Urinary bladder (tissue), 4 donors: ENCODE measurements at places on chromosomes 12 and 14. TPM values are rescaled to one million over a fixed set of nuclear protein-coding genes. Genes with fewer than 3 reads are reported as not detected.

GRCh38 chr14:20379743-20380142 is 33.6 kb downstream of the TEP1 start:
- no peak for DNase-seq

- no peak for DNase-seq
Observed at GRCh38 chr12:28996688-28997087, 152.4 kb upstream of the FAR2 start.

DNA sequence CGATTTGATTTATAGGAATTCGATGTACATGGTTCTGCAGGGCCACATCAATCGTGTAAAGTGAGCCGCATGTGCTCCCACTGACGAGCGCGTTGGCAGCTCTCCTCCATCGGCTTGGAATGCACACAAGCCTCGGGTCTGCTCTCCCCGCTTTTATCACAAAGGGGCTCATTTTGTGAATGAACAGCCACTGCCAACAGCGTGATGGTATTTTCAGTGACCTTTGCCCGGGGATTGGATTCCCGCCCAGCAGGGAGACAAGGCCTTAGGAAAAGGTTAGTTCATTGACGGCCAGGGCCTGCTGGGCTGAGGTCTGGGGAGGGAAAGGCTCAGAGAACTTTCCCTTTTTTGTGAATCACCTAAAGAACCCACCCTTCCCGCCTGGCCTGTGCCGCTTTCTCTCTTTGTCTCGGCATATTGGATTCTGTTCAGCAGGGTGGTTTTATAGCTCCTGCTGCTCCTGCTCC is 232.1 kb downstream of the MSRB3 start:
- DNase-seq: no peak

DNA sequence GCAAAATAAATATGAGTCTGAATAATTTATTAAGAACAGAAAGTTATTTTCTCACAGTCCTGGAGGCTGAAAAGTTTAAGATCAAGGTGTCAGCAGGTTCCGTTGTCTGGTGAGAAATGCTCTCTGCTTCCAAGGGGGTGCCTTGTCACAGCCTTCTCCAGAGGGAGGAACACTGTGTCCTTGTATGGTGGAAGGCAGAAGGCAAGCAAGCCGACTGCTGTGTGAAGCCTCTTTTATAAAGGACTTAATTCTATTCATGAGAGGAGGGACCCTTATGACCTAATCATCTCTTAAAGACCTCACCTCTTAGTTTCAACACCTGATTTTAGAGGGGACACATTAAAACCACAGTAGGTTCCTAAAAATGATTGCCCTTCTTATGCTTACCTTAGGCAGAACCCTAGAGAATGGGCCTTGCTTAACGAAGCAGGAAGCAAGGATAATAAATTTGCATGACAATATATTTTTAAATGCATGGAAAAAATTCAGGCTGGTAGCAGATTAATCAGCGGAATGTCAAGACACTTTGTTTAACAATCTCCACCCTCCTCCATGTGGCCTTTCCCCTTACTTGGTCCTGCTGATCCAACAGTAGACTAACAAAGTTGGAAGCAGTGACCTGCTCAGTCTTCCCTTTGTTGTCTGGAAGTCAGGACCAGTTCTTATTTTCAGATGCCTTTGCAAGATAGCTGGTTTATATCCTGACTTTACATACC is 154.9 kb downstream of the DYRK2 start:
- no peak for DNase-seq

DNA sequence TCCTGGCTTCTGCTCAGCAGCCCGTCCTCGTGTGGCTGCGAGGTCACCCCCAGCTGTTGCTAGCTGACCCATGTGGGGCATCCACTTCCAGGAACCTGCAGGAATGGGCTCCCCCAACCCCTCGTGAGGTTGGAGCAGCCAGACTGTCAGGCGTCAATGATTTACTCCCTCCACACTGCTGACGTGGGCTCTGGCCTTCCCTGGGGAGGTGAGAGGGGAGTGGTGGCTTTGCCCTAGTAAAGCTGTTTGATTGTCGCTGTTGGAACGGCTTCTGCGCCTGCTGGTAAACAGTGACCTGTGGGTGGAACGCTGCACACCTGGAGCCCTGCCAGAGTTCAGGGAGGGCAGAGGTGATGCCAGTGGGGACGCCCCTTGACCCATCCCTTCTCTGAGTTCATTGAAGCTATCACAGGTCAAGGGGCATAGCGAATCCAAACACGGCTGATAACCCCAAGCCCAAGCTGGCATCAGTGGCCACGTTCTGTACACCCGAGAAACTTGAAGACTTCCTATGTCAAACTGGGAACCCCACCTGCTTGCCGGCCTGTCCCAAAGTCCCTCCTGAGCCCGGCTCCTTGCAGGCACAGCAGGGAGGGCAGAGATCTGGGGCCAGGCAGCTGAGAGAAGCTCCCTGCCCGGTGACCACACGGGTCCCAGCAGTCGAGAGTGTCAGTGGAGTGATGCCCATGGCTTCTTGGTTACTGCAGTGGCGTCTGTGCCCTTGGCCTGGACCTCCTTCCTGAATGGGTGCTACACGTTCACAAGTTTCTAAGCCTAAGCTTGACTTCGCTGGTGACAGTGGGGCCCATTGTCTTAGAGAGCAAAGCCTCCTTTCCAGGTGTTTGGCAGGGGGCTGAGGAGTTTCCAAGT is 2.7 kb downstream of the ASPG start:
- no peak for DNase-seq

DNA sequence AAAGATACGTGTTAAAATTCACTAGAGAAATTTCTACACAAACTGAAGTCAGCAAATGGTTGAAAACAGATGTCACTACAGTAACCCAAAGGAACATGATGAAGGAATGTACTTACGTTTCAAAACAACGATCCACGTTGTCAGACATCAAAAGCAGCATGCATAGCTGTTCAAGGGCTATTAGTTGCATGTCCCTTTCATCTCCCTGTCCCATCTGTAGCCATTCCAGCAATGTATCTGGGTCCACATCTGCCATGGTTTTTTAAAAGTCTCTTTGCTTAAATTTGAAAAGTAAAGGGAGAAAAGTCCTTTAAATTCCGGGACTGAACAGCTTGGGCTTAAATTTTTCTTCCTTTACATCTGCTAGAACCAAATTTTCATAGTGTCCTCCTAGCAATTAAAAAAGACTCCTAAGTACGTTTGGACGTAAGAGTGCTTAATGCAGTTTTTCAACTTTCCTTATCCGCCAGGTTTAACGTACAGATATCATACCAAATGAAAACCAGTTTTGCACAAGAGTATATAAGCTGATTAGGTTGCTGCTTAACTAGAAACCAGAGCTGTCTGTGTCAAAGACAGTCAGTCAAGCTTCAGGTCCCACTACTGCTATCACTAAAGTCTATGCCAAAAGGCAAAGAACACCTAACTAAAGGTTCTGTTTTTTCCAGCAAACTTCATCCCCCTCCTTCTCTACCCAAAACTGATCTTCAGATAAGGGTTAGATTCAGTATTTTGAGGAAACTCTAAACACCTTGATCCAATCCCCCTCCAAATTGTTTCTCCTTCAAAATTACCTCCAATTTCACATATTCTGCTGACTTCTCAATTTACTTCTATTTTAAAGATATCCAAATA is 1.7 kb downstream of the HECTD1 start:
- DNase-seq: no peak

DNA sequence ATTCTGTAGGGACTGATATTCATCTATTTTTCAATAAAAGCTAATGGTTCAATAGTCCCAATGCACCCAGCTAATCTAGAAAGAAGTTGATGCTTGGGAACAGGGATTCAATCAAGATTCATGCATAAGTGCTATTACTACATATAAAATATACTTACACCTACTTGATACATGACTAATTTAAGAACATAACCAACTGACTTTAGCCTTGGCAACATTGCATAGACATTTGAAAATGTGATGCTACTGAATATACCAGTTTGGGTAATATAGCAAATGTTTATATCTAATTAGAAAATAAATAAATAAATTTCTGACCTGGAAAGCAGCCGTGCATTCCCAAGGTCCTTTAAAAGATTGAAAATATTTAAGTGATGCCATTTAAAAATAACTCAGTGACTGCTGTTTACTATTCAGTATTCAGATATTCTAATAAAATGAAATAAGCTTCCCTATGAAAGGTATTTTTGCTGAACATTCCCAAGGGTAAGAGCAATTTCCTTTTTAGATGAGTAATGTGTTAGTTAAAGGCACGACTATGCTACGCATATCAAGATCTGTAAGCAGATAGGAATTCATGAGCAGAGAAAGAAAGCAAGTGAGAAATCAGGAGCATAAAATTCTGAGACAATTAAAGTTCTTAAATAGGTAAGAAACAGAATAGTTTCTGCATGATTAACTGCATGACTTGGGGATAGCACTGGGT is 160.6 kb upstream of the SYT1 start:
- no peak for DNase-seq

- DNase-seq: no peak
Observed at GRCh38 chr12:21292111-21292510, 42.6 kb downstream of the SLCO1A2 start.

GRCh38 chr12:1305063-1305434 is 289.3 kb downstream of the FBXL14 start:
- no peak for DNase-seq

- DNase-seq: no peak
Observed at GRCh38 chr14:54566410-54567223, at the start of gene SAMD4A. Gene SAMD4A, plus strand, starts transcription at chr14:54567128. Its CDS starts 789 bp downstream, at chr14:54567917.

DNA sequence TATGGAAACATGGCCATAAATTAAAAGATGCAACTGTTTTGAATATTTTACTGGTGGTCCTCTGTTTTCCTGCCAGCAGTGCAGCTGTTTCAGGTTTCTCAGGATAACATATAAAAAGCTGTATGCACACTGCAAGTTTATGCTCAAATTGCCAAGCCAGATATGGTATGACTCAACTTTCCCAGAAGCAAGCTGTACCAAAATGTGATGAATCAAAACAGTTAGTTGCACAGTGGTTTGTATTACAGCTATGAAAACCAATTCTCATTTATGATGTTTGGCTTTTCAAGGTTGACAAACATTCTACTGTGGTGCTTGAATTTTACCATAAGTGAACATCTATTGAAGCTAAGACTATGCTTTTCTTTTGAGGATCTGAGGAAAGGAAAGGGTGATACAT is 15.5 kb downstream of the TRMT5 start:
- DNase-seq: no peak

DNA sequence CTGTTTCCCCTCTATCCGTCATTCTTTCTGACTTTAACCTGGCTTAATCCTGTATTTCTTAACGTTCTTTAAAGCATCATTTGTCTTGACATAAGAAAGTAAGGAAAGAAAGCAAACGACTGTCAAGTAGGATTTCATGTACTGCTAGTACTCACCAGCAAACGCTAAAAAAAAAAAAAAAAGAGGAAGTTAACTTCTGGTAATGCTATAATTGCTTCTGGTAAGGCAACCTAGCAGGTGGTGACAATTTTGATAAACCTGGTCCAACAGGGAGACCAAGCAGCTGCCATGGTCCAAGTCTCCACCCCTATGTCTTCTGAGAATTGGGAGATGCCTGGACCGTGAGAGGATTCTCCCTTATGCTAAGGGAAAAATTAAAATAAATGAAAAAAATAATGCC is 306.6 kb downstream of the DAD1 start:
- DNase-seq: no peak

DNA sequence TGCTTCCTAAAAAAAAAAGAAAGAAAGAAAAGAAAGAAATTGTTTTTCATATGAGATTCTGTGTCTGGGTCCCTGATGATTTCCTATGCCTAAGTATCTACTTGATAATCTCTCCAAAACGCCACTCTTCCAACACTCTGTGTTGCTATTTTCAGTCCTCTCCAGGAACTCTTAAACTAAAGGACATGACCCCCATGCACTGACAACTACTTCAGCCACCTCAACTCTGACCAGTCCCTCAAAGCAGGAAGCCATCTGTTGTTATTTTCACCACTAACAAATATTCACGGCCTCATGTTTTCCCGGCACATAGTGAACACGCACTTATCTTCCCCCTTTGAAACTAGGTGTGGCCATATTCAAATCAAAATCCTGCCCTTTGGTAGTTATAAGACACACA is 259.3 kb downstream of the PPFIA2 start:
- DNase-seq: no peak

DNA sequence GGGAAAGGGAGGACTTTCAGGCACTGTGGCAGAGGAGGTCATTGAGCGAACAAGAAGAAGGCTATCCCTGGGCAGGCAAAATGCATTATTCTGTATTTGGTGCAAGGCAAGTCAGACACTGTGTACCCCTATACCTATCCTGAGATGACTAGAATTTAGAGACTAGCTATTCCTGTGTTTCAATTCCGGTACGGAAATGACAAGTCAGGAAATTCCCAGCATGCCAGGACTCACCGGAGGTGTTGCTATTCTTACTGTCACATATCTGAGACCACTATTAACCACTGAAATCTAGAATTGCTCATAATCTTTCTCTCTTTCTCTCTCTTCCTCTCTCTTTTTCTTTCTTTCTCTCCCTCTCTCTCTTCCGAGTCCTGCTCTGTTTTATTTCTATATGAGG is 297.1 kb downstream of the PDZRN4 start:
- DNase-seq: no peak

DNA sequence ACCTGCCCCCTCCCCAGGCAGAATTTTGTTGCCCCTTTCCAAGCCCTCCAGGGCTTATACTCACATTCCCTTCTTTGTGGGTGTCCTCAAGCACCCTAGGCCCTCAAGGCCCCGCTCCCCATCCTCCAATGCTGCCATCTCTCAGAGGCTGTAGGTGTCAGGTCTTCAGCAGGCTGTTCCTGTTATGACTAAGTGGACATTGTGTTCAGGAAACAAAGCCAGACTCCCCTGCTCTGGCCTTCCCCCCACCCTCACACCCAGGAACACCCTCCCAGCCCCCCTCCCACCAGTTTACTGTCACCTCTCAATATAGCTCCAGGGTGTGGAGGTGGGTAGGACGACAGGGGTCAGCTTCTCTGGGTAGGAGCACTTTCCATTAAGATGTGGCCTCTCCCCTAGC is 1.4 kb upstream of the MYH6 start:
- no peak for DNase-seq

DNA sequence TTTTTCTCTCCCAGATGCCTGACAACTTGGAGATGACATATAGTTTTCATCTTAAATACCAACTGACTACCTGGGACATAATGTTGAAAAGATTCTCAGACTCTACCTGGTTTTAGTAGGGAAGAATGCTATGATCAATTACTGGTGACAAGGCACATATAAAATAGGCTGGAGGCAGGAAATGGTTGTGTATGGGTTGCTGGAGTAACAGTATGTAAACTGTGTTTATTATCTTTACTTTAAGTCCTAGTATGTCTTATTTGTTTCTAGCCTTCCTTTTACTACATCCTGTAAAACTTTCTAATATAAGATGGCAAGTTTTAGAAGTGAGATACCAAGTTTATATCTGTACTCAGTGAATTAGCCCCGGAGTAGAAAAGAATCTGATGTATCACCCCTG is 98.1 kb downstream of the NUBPL start:
- DNase-seq: peak; percentile 11

The TSPAN11 gene
- 18.3 TPM for total RNA-seq

The MYO1H gene
- total RNA-seq: not detected

The GPR84 gene
- 0.26 TPM for total RNA-seq

The RNASE7 gene
- not detected for total RNA-seq

The IL31 gene
- not detected for total RNA-seq

The C12orf54 gene
- 1.5 TPM for total RNA-seq

The SOX5 gene
- total RNA-seq: 61.4 TPM

The CCDC177 gene
- total RNA-seq: 0.05 TPM

The C12orf43 gene
- 13.1 TPM for total RNA-seq
